ENCODE measurements at places on chromosomes 6 and 20. TPM values are rescaled to one million over a fixed set of nuclear protein-coding genes. Genes with fewer than 3 reads are reported as not detected.

- DNase-seq, result no peak
Measured at GRCh38 chr6:48027704-48028435, 83.1 kb downstream of the PTCHD4 start.

Gene GABBR1
- total RNA-seq, result 52.1 TPM

- no peak for DNase-seq
Measured at GRCh38 chr6:168314948-168315347, 4.6 kb downstream of the DACT2 start.

Gene LAMA4
- 629 TPM for total RNA-seq

DNA sequence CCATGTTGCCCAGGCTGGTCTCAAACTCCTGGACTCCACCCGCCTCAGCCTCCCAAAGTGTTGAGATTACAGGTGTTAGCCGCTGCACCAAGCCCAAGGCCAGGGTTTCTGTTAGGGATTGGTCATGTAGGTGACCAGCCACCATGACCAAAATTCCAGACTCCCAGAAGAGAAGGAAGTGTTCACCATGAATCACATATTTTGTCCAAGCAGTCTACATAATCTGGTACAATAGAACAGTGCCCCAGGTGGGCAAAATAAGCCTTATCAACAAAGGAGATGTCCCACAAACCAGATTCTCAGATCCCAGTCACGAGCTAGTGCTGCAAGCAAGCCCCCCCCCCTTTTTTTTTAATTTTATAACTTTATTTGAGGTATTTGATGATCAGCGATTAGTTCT, 20.0 kb downstream of the ZNF341 start:
- DNase-seq, result no peak

Gene CCN2
- total RNA-seq, result 2,886 TPM

DNA sequence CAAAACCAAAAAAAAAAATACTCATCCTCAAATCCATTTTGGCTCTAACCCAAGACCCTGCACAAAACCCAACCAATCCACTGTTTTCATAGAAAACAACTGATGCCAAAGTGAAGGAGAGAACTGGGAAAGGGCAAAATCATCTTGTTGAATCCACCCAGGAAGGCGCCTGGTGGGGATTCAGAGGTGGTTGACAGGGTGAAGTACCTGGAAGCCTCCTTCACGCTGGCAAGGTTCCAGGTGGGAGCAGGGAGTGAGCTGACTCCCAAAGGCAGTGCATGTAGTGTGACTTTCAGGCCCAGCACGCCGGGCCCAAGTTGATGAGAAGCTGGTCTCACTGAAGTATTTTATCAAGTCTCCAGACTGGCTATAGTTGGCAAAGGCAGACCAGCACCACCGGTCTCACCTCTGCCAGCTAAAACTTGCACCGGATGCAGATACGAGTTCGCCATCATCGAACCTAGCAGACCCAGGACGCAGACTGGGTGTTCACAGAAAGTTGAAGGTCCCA, 16.5 kb downstream of the PPP1R10 start:
- DNase-seq, result no peak

GRCh38 chr20:45153147-45153546, 21.6 kb upstream of the PI3 start:
- DNase-seq, result no peak

DNA sequence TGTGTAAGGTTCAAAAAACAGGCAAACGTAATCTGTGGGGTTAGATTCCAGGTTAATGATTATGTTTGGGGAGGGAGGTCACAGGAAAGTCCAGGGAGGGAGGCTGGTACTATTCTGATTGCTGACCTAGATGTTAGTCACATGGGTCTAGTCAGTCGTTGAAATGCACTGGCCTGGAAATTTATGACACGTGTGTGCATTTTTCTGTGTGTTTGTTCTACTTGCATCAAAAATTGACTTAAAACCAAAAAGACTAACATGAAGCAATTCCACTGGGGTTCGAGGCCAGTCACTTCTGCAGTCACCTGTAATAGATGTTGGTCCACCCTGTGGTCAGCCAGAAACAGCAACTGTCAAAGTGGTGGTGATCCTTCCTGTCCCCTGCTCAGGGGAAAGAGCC, 104.2 kb upstream of the MLN start:
- no peak for DNase-seq

DNA sequence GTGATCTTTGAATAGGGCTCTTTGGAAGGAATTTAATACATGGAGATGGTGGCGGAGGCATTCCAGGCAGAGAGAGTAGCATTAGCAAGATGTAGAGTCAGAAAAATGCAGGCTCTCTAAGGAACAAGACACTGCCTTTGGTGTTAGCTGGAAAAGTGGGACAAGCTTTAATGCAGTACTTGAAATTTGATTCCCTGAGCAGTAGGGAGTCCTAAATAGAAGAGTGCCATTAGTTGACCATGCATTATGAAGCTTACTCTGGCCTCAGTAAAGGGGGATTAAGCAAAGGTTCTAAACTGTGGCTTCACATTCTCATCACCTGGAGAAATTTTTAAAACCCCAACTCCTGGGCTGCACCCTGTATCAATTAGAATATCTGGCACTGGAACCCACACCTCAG, 494.8 kb upstream of the SOX4 start:
- no peak for DNase-seq

GRCh38 chr6:43749461-43749860, 20.6 kb upstream of the VEGFA start:
- DNase-seq, result no peak

- DNase-seq, result no peak
Measured at GRCh38 chr20:21184819-21185218, 58.9 kb downstream of the KIZ start.

DNA sequence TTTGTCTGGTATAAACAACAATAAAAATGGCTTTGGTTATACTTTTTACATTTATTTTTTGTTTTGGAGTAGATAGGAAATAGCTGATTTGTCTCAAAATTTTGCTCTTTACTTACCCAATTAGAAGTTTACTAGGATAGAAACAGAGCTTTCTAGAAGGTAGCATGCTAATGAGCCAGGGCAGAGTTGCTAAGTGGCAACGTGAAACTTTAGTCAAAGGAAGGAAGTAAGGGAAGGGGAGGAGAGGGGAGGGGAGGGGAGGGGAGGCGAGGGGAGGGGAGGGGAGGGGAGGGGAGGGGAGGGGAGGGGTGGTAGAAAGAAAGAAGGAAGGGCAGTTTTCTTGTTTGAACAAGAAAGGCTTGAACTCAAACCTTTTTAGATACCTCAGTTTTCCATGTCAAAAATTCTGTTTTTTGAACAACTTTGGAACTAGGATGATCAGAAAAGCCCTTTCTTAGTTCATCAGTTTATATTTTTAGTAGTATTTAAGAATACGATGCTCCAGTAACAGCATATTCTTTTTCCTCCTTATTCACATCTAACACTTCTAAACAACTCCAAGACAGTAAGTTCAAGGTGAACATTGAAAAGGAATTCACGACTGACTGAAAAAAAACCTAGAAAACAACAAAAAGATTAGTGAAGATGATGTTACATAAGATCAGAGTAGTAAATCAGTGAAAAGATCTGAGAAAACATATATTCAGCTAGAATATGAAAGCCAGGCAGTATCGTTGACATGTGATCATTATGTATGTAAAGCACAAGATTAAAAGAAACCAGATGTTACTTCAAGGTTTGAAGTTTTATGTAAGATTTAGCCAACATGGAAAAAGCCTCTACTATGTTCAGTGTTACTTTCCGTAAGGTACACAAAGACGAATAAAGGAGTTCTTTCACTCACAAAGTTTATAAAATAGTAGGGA, 263.4 kb downstream of the ARHGAP18 start:
- DNase-seq, result no peak

- peak; percentile 65 for DNase-seq
Measured at GRCh38 chr6:16372029-16372776, 133.8 kb downstream of the GMPR start.

- DNase-seq, result no peak
Measured at GRCh38 chr20:6469695-6470094, 297.8 kb upstream of the BMP2 start.

DNA sequence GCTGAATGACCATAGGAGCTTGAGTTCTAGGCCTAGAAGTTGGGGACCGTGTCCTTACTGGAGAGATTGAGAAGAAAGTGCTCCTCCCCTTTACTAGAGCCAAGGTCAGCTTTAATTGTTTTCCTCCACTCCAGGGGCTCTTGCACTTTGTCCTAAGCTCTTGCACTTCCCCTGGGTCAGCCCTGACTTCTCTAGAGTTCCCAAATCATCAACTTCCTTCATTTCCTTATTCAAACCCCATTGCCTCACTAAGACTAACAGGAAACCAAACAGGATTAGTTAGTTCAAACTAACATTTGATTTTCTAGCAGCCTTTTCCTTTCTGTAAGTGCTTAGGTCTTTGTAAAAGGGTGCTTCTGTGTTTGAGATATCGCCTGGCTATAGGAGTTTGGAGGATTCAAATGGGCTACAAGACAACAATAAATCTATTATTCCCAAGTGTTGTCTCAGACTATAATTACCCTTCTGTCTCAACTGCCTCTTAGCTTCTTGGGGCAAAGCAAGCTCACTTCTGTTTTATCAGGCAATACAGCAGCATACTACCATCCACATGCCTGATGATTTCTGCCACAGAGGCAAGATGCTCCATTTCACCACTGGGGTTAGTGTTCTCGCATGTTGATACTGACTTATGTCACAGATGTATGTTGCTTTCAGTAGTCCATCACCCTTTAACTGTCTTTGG, 12.8 kb upstream of the DTNBP1 start:
- peak; percentile 17 for DNase-seq

GRCh38 chr20:11324990-11325389, 592.7 kb upstream of the BTBD3 start:
- no peak for DNase-seq

DNA sequence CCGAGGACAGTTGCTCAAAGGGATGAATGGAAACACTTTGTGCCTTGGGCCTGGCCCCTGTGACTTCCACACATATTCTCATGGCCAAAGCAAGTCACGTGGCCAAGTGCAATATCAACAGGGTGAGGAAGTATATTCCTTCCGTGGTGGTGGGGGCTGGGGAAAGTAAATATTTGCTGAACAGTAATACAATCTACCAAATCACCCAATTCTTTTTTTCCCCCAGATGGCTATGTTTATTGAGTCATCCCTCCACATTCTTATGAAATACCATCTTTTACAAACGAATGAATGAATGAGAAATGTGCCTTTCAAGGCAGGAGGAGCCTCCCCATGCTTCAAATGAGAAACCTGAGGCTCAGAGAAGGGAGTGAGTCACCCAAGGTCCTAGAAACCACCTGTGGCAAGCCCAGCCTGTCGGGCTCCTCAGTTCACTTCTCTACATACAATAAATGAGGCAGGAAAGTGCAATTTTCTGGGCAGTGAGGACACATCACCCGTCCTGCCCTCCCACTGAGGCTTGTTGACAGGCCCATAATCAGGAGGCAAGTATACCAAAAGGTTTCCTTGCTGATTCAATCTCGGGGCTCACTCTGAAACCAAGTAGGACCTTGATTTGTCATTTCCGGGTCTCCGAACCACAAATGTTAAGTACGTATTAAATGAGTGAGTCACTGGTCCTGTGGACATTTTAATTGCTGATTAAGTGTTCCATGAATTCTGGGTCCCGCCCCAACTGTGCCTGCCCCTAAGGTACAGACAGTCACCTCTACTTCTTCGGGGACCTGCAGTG, 25.3 kb upstream of the TOP1 start:
- DNase-seq, result peak; percentile 96

GRCh38 chr6:168995526-168996355, 257.9 kb downstream of the THBS2 start:
- no peak for DNase-seq

Gene TPBG
- total RNA-seq, result 9.0 TPM

- DNase-seq, result no peak
Measured at GRCh38 chr20:44010162-44010704, 95.6 kb downstream of the TOX2 start.

DNA sequence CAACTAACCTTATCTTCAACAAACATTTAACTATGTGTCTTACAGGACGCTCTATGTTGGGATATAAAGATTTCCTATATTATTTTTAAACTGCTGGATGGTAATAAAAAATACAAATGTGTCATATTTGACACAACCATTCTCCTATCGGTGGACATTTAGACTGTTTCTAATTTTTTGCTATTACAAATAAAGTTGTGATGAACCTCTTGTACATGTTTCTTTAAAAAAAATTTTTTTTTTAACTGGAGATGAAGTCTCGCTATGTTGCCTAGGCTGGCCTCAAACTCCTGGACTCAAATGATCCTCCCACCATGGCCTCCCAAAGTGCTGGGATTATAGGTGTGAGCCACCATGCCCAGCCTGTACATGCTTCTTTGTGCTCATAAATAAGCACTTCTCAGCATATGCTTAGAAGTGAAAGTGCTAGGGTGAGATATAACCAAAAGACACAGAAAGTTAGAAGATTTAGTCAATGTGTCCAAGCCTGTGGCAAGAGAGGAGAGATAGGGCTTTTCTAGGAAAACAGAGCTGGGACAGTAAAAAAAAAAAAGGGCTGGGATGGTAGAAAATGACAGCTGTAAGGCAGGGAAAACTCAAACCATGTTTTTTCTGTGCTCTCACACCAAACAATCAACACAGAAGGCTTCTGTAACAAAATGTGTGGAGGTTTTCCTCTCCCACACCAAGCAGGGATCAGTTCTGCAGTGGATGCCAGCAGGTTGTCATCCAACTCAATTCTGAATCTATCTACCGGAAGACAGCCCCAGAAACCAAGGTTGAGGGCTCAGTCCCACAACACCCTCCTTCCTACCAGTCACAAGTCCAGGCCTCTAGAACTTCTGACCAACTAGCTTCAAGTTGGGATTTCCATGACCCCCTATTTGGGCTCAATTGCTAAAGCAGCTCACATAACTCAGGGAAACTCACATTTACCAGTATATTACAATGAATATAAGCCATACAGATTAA, 70.0 kb upstream of the SMIM29 start:
- no peak for DNase-seq

Gene NKX2-2
- not detected for total RNA-seq
